Cortex of kidney (tissue), 1 donor: ENCODE measurements at places on chromosomes 7 and 10.

DNA sequence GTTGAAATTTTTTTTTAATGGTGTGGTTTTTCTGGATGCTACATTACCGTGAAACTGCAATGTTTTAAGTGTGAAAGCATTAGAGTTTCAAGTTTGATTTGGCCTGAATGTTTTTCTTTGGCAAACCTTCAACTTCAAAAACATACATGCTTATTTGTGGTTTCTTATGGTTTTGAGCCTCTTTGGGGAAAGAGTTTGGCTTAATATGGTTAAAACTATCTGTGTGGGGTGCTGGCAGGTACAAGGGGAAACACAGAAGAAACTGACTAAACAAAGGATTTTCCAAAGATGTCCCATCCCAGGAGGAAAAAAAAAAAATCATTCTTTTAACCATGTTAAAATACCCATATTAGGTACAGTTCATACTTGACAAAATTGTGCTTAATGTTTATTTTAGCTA lies 121.1 kb downstream of the HGF start:
- no peak for DNase-seq

- no peak for DNase-seq
These were observed 8.9 kb downstream of the EEPD1 start for GRCh38 chr7:36161996-36162395.

DNA sequence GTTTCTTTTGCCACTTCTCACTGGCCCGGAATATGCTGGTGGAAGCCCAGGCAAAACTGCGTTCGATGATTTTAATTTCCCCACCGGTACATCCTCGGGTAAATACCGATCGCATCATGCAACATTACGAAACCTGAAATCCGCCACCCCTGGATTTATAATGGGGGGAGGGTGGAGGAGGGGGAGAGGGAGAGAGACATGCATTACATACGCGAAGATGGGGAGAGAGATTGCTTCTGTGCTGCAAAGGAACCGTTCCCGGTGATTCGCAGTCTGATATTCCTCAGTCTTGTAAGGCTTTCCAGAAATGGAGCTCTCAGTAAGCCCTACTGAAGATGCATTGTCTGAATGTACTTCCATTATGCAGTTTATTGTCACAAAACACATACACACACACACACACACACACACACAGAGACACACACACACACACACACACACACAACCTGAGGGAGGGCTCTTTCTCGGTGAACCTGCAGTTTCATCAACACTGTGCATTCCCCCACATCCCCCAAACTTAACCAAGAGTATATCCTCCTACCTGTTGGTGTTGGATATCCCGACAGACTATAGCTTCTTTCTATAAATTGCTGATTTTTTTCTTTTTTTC lies 741 bp downstream of the GPR85 start:
- DNase-seq: no peak

DNA sequence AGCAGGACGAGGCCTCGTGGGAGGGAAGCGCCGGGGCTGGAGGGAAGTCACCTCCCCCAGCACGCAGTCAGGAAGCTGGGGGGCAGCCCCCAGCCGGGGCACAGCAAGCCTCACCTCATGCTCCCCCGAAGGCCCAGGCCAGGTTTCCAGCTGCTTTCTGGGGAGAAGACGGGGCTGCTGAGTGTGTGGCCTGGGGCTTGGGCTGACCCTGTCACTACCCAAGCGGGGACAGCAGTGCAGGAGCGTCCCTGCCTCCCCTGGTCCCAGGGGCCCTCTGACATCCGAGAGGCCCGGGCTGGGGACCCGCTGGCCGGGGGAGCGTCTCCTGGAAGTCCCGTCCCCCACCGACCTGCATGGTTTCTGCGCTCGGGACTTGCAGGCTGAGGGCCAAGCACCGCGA lies 19.7 kb upstream of the NKX6-2 start:
- no peak for DNase-seq

- DNase-seq: no peak
These were observed 60.8 kb downstream of the MDH2 start for GRCh38 chr7:76108540-76109233.

DNA sequence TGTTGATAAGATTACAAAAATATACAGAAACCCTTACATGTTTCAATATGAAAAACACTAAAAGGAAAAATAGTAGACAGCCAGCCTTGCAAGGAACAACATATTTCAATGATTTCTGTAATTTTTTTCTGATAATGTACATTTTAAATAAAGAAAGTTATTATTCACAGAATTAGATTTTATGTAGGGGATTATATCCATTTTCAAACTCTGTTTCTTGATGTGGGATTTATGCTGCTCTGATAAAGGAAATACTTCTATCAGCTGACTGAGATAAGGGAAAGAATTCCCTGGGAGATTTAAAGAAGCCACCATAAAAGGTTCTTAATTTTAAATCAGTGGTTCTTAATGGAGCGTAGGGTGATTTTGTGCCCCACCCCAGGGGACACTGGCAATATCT lies 180.4 kb downstream of the ADAM12 start:
- DNase-seq: no peak

DNA sequence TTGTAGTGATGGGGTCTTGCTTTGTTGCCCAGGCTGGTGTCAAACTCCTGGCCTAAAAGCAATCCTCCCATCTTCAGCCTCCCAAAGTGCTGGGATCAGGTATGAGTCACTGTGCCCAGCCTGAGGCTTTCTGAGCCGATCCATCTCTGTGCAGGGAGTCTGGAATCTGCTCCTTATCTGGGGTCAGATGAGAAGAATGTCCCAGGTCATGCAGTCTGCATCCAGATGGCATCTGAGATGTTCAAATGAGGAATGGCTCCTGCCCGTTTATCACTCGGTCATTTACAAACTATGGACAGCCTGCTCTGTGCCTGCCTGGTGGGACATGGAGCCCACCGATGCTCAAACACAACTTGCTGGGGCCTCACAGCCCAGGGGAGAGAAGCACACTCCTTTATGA lies 11.1 kb upstream of the SLC18A3 start:
- no peak for DNase-seq

- no peak for DNase-seq
These were observed 105.3 kb upstream of the FAM20C start for GRCh38 chr7:87047-87446.

GRCh38 chr10:74859546-74859945 lies 33.1 kb downstream of the KAT6B start:
- DNase-seq: no peak

DNA sequence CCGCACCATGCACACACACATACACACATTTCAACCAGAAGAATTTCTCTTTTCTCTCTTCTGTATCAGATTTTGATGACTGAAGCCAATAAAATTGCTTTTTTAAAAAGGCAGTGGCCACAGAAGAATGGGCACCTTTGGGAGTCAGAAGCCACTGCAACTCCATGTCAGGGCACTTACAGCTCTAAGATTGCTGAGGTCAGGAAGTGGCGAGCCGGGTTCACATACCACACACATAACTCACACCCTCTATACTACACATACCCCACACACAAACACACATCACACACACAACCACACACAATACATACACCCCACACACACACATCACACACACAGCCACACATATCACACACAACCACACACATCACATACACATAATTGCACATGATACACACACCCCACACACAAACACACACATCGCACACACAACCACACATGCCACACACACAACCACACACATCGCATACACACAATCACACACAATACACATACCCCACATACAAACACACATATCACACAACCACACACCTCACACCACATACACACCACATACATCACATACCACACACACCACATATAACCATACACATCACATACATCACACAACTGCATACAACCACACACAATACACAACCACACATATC lies 31.2 kb downstream of the GPRIN2 start:
- DNase-seq: no peak

- no peak for DNase-seq
These were observed 9.2 kb upstream of the GSAP start for GRCh38 chr7:77425101-77426051.

- DNase-seq: no peak
These were observed 158.9 kb downstream of the TCF7L2 start for GRCh38 chr10:113108948-113109347.

GRCh38 chr7:28013441-28013840 lies 167.2 kb downstream of the JAZF1 start:
- DNase-seq: no peak

GRCh38 chr10:46266306-46266985 lies 20.4 kb upstream of the ANTXRL start:
- DNase-seq: no peak

GRCh38 chr10:17871036-17871435 lies 61.9 kb downstream of the MRC1 start:
- DNase-seq: no peak

DNA sequence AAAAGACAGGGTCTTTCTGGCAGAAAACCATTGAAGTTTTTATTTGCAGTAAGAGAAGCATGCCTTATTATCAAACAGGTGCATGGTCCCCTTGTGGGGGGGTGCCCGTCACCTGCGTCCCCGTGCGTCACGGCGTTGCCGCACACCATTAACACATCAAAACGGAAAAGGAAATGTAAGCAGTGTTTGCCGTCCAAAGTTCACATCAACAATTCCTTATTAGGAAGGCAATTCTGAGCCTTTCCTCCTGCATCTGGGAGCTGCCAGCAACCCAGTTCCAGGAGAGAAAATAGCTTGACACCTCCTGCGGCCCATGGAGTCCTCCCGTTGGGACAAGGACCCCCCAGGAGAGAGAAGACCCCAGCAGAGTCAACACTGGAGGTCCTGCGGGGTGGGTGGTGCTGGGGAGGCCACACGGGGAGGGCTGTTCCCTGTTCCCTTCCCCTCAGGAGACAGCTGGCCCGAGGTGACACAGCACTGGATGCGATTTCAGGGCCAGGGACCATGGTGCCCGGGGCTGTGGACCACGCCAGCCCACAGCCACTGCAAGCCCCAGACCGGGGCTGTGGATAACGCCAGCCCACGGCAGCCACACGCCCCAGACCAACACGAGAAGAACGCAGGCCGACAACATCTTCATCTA lies 39.5 kb downstream of the DIP2C start:
- no peak for DNase-seq

DNA sequence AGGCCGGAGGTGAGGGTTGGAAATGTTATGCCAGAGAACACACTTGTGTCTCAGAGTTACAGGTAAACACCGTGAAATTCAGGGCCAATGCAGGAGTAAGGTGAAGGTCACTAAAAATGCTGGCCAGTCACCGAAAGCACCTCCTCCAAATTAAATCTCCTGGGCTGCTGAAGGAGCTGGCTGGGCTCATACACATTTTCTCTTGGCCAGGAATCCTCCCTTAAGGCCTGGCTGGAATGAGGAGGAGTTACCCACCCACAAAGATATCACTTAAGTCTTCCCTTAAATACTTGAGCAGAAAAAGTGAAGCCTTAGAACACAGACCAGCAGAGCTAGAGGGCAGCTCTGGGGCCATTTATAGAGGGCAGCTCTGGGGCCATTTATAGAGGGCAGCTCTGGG lies 46.3 kb downstream of the HTRA1 start:
- DNase-seq: no peak

DNA sequence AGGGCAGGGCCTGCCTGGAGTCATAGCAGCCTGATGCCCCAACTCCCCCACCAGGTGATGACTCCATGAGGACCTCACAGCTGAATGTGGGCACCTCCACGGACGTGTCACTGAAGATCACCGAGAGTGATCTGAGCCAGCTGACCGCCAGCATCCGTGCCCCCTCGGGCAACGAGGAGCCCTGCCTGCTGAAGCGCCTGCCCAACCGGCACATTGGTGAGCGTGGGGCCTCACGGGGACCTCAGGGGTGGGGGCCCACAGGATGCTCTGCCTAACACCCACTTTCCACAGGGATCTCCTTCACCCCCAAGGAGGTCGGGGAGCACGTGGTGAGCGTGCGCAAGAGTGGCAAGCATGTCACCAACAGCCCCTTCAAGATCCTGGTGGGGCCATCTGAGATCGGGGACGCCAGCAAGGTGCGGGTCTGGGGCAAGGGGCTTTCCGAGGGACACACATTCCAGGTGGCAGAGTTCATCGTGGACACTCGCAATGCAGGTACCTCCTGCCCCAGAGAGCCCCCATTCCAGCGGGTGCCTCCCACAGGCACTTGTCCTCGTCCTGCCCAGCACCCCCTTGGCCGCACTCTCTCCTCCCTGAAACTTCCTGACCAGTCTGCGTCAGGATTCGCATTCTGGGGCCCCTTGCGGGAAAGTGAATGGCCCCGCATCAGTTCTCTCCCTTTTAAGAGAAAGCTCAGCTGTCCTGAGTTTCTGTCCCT lies 10.0 kb upstream of the ATP6V1F start:
- DNase-seq: no peak

- DNase-seq: no peak
These were observed 39.5 kb downstream of the CNNM1 start for GRCh38 chr10:99368646-99369045.

DNA sequence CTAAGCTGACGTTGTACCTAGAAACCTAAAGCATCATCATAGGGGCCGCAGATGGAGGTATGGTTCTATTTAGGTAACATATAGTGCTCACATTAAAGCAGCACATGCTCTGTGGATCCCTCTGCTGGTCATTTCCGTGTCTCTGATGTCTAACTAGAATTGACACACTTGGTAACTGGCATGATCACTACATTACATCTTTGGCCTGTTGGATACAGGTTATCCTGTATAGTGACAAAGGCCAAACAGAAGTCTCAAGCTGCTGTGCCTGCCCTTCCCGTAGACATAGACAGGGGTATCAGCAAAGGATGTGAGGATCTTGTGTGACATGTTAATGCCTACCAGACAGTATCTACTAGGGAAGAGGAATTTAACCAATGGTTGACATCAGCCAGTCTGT lies 51.2 kb downstream of the KIF5B start:
- DNase-seq: no peak

DNA sequence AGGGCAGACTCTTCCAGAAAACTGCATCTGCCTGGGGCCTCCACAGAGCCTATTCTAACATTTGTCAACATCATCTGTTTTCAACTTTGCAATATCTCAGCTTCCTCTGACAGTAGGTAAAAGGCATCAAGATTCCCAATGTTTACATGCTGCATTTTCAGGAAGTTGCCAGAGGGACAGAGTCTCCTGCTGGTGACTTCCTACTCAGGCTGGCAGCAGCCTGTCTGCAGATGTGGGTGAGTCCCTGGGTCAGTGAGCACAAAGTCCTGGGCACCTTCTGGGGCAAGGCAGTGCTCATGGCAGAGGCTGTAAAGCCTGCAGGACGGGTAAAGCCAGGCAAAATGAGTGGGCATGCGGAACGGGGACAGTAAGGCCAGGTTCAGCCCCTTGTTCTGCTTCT lies 69.4 kb downstream of the EBF3 start:
- no peak for DNase-seq

GRCh38 chr10:338171-339037 lies 203.1 kb downstream of the ZMYND11 start:
- DNase-seq: no peak

DNA sequence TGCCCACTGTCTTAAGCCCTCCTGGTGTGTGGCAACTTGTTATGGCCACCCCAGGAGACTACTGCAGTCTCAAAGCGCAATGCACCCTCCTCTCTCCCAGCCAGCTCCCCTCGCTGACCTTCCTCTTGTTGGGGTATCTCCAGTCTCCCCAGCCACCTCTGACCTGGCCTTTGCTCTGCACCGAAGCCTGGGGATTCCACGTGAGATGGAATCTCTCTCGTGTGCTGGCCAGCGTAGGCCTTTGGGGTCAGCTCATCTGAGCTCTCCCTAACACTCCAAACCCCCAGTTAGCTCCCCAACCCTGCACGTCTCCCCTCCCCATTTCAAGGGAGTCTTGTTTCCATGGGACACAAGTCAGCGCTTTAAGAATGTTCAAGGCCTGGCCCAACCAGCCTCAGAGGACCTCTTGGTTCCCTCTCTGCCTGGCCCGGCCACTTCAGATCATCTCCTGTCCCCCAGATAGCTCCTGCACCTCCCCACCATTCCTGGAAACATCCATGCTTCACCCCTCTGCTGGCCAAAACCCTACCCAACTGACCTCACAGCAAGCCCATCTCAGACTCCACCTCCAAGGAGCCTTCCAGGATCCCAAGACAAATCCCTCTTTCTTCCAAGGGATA lies 11.2 kb downstream of the ITPRIP start:
- DNase-seq: no peak
